HepG2 (cell line): ENCODE measurements at places on chromosomes 4 and X. TPM values are rescaled to one million over a fixed set of nuclear protein-coding genes. Genes with fewer than 3 reads are reported as not detected.

RTL9 gene
- 0.01 TPM in 1 of 2 replicates, not detected in the other for polyA plus RNA-seq

FABP2 gene
- 0.72 and 0.78 TPM in 2 replicates for polyA plus RNA-seq

TSPAN7 gene
- 47.1 and 66.6 TPM in 2 replicates for polyA plus RNA-seq

CD38 gene
- not detected in 2 replicates for polyA plus RNA-seq

RLIM gene
- polyA plus RNA-seq, result 5.7 and 7.7 TPM in 2 replicates

NLGN4X gene
- not detected in 2 replicates for polyA plus RNA-seq

TLR3 gene
- polyA plus RNA-seq, result 0.20 and 0.38 TPM in 2 replicates

SLC25A6 gene
- 581 and 646 TPM in 2 replicates for polyA plus RNA-seq

IL1RAPL1 gene
- 0.04 TPM in 1 of 2 replicates, not detected in the other for polyA plus RNA-seq

STATH gene
- polyA plus RNA-seq, result not detected in 2 replicates

STK26 gene
- 11.1 and 16.9 TPM in 2 replicates for polyA plus RNA-seq

ANXA3 gene
- 6.9 and 8.1 TPM in 2 replicates for polyA plus RNA-seq

LGI2 gene
- not detected in 2 replicates for polyA plus RNA-seq

HMX1 gene
- not detected in 2 replicates for polyA plus RNA-seq

PRSS12 gene
- polyA plus RNA-seq, result 0.03 TPM in 1 of 2 replicates, not detected in the other

SERTM2 gene
- polyA plus RNA-seq, result not detected in 2 replicates

C4orf46 gene
- 5.4 and 8.5 TPM in 2 replicates for polyA plus RNA-seq

ZBTB49 gene
- 3.7 and 4.3 TPM in 2 replicates for polyA plus RNA-seq

TLR10 gene
- not detected in 2 replicates for polyA plus RNA-seq

BANK1 gene
- polyA plus RNA-seq, result 0.09 TPM in 1 of 2 replicates, not detected in the other

BST1 gene
- 0.09 and 0.10 TPM in 2 replicates for polyA plus RNA-seq

THAP6 gene
- polyA plus RNA-seq, result 14.4 and 14.7 TPM in 2 replicates

ADH1B gene
- 0.05 TPM in 1 of 2 replicates, not detected in the other for polyA plus RNA-seq

KLHL4 gene
- 0.04 TPM in 1 of 2 replicates, not detected in the other for polyA plus RNA-seq

PABPC5 gene
- polyA plus RNA-seq, result not detected in 2 replicates

MAGEB10 gene
- polyA plus RNA-seq, result not detected in 2 replicates

PAGE2 gene
- not detected in 2 replicates for polyA plus RNA-seq

KIT gene
- not detected in 2 replicates for polyA plus RNA-seq

MAGEA12 gene
- not detected in 2 replicates for polyA plus RNA-seq

AMOT gene
- polyA plus RNA-seq, result 0.13 and 0.39 TPM in 2 replicates

SMC1A gene
- polyA plus RNA-seq, result 9.2 and 9.4 TPM in 2 replicates

MAP3K15 gene
- 6.4 and 7.6 TPM in 2 replicates for polyA plus RNA-seq

SNCA gene
- not detected in 2 replicates for polyA plus RNA-seq

ZNF595 gene
- polyA plus RNA-seq, result 0.09 TPM in 1 of 2 replicates, not detected in the other

MMRN1 gene
- polyA plus RNA-seq, result 0.07 TPM in 1 of 2 replicates, not detected in the other

KDR gene
- not detected in 2 replicates for polyA plus RNA-seq

LANCL3 gene
- polyA plus RNA-seq, result not detected in 2 replicates

NR3C2 gene
- 0.20 and 0.26 TPM in 2 replicates for polyA plus RNA-seq

TMEM156 gene
- 1.2 and 1.6 TPM in 2 replicates for polyA plus RNA-seq

OPRPN gene
- not detected in 2 replicates for polyA plus RNA-seq

HDAC6 gene
- 93.6 and 113 TPM in 2 replicates for polyA plus RNA-seq

ASB9 gene
- 3.9 and 4.2 TPM in 2 replicates for polyA plus RNA-seq

PRICKLE3 gene
- polyA plus RNA-seq, result 2.6 and 2.9 TPM in 2 replicates

MAGEB17 gene
- not detected in 2 replicates for polyA plus RNA-seq

KLHL5 gene
- polyA plus RNA-seq, result 32.6 and 38.7 TPM in 2 replicates

FAT4 gene
- 0.69 and 1.2 TPM in 2 replicates for polyA plus RNA-seq

AKAP14 gene
- polyA plus RNA-seq, result 0.20 TPM in 1 of 2 replicates, not detected in the other

PASD1 gene
- not detected in 2 replicates for polyA plus RNA-seq

ENOPH1 gene
- polyA plus RNA-seq, result 14.2 and 15.5 TPM in 2 replicates

HTN3 gene
- not detected in 2 replicates for polyA plus RNA-seq

SLAIN2 gene
- 20.4 and 22.5 TPM in 2 replicates for polyA plus RNA-seq

TRIM2 gene
- polyA plus RNA-seq, result 2.1 and 2.9 TPM in 2 replicates

MXRA5 gene
- polyA plus RNA-seq, result not detected in 2 replicates

GEMIN8 gene
- 19.9 and 23.7 TPM in 2 replicates for polyA plus RNA-seq

XG gene
- not detected in 2 replicates for polyA plus RNA-seq

ITIH6 gene
- not detected in 2 replicates for polyA plus RNA-seq

SASH3 gene
- polyA plus RNA-seq, result 0.08 and 0.09 TPM in 2 replicates

DTHD1 gene
- polyA plus RNA-seq, result not detected in 2 replicates

STOX2 gene
- 0.01 TPM in 2 replicates for polyA plus RNA-seq
